ENCODE measurements at places on chromosomes 6 and 20.

GRCh38 chr20:49572857-49573256 lies 4.9 kb upstream of the PTGIS start:
- no peak for DNase-seq

GRCh38 chr6:106537662-106538061 lies 91.6 kb downstream of the RTN4IP1 start:
- DNase-seq, result no peak

GRCh38 chr6:88869263-88870020 lies 94.0 kb downstream of the RNGTT start:
- no peak for DNase-seq

DNA sequence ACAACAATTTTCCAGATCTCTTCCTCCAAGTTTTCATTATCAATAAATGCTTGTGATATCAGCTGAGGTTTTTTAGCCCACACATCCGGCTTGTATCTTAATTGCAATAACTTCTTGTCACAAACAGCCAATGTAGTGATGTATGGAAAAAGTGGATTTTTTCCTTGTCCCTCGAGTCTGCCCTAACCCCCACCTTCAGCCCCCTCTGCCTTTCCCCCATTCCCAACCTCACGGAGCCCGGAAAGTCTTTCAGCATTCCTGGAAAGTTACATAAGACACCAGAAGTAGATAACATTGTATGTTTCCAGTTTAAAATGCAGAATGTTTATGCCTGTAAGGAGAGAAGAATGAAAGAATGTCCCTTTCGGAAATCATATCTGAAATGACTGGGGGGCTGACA lies 179.2 kb upstream of the PHACTR1 start:
- DNase-seq, result no peak

DNA sequence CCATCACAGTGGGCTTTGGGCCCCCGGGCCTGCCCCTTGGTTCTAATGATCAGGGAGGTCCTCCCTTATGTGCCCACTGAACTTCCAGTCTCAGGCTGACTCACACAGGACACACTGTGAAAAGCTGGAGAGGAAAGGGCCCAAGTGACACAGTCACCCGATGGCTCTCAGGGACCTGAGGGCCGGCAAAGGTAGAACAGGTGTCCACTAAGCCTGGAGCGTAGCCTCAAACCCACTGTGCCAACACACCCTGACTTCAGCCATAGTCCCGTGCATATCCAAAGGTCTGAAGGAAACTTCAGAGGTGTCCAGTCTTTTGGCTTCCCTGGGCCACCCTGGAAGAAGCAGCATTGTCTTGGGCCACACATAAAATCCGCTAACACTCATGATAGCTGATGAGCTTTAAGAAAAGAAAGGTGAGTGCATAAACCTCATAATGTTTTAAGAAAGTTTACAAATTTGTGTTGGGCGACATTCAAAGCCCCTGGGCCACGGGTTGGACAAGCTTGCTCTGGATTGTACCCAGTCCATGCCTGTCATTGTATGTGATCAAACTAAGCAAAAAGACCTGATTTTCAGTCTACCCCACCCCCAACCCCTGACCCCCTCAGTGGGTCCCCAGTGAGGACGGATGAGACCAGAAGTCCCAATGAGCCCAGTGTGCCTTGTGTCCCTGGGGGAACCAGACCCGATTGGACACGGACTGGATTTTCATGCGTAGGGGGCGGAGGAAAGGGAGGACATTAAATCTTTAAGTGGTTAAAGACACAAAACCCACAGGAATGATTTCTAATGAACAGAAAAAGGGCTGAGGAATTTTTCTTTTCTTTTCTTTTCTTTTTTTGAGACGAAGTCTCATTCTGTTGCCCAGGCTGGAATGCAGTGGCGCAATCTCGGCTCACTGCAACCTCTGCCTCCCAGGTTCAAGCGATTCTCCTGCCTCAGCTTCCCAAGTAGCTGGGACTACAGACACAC lies 6.1 kb downstream of the RAMACL start:
- no peak for DNase-seq

DNA sequence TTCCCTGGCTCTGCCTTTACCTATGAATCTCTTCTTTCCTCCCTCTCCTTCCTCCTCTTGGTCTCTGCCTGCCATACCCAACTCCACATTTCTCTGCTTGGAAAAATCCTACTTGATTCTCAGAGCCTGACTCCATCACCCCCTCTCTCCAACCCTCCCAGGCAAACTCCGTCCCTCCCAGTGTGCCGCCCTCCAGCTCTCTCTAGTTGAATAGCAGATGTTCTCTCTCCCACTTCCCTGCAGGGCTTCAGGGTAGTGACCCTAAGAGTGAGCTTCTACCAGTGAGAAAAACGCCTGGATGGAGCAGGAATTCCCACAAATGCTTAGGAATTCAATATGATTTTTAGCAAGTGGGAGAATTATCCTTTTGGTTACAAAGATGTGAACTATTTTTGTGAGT lies 141.6 kb downstream of the MTHFD1L start:
- no peak for DNase-seq

DNA sequence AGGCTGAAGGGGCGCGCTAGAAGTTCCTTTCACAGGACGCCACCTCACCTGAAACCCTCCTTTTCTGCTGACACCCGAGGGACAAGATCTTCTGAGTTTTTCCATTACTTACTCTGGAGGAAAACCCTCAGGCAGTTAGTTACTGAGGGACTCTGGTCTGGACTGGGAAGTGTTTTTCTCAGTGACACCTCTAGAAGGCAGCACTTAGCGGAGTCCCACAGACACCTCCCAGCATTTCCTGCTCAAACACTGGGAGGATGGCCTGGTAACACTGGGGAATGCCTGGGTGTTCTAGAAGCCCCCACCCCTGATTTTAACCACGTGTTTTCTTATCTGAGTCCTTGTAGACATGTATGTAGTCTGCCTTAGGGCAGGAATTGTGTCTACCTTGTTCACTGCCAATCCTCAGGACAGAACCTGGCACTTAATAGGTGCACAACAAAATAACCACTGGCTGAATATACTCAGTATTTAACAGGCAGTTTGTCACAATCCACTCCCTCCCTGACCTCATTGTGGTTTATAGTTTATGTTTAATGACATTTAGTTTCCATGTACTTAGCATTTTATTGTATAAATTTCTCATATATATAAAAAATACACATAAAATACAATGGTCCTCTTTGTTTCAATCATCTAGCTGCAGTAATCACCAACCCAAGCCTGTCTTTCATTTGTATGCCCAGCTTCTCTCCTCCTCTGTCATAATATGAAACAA lies 4.8 kb downstream of the GSTA3 start:
- DNase-seq, result no peak
